ENCODE measurements at places on chromosomes 4 and X.

- DNase-seq = no peak
Observed at GRCh38 chrX:20527558-20528011, 260.9 kb upstream of the RPS6KA3 start.

- no peak for DNase-seq
Observed at GRCh38 chr4:99915449-99915848, 21.2 kb upstream of the LAMTOR3 start.

DNA sequence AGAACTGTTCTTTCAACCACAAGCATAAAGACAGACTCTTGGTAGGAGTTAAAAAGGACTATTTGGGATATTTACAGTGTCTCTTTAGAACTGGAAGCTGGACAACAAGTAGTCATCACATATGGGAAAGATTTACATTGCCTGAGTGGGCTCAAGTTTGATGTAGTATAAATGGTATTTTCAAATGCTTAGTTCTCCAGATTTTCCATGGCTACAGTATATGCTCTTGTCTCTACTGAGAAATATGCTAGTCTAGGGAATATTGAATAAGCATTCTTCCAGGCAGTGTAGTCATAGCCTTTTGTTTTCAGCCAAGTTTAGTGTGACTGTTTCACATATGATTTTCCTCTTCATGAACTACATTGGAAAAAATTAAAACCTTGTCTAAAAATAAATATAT, 315.6 kb downstream of the ARHGAP24 start:
- DNase-seq = no peak

GRCh38 chr4:60846678-60847077, 353.4 kb upstream of the ADGRL3 start:
- no peak for DNase-seq

DNA sequence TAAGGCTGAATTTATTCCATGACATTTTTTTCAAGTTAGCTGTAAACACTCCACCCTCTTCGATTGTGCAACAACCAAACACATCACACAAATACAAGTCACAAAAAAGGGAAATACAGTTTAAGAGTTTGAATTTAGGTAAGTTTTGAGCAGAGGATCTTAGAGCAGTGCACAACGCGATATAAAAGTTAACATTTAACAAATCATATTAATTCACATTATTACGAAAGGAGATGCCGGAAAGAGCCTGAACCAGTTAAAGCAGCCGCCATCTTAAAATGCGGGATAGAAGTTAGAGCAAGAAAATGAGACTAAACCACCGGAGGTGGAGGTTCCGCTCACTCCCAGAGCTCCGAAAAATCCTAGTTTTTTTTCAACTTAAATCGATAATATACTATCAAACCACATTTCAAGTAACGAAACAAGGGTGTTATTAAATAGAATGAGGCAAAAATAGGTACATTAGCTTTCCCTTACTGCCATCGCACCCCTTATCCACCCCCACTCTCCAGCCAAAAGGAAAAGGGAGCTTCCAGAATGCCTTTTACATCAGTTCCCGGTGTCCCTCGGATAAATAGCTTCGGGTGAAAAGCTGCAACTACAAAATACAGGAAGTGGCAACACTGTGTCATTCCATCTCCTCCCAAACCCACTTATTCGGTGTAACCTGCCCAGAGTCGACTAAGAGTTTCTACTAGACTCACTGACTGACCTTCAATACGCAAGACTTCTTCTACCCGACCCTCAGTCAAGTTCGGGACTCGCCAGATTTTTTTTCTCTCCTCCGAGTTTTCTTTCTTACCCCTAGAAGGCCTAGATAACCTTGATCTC, 1.9 kb downstream of the UBE2D3 start:
- DNase-seq = no peak

DNA sequence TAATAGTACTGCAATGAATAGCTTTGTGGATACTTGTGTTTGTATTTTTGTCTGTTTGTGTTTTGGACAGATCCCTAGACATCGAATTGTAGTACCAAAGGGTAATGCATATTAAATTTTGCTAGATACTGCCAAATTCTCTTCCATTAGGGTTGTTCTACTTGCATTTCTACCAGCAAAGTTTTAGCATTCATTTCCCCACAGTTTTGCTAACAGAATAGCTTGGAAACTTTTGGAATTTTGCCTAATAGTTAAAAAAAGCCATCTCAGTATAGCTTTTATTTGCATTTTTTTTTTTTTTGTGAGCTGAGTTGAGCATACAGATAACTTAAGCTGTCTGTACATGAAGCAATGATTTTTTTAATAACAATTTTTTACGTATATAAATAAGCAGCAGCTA, 1084.9 kb downstream of the ADGRL3 start:
- DNase-seq = no peak

DNA sequence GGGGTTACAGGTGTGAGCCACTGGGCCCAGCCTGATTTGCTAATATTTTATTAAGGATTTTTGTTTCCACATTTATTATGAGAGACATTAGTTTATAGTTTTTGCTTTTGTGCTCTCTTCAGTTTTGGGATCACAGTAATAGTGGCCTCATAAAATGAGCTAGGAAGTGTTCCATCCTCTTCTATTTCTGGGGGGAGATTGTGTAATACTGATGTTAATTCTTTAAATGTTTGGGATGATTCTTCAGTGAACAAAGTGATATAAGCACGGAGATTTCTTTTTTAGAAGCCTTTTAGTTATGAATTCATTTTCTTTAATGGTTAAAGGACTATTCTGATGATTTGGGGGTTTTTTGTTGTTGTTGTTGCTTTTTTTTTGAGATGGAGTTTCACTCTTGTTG, 41.3 kb downstream of the RBMX start:
- no peak for DNase-seq

- no peak for DNase-seq
Observed at GRCh38 chr4:88411491-88412096, 32.9 kb downstream of the HERC6 start.

DNA sequence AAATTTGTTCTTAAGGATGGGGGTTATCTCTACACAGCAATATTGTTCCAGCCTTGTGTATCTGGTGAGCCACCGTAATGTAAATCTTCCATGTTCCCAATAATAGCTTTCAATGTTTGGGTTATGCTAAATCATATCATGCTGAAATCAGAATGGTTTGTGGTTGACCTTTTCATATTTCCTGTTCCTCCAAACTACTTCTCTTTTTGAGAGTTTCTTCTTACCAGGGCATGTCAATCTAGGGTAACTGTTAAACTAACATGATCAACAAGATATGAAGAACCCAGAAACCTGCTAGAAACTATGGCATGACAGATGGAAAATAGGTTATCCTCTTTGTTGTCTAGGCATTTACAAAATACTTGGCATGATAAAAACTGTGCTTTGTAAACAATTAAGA, 22.0 kb downstream of the TNMD start:
- no peak for DNase-seq

DNA sequence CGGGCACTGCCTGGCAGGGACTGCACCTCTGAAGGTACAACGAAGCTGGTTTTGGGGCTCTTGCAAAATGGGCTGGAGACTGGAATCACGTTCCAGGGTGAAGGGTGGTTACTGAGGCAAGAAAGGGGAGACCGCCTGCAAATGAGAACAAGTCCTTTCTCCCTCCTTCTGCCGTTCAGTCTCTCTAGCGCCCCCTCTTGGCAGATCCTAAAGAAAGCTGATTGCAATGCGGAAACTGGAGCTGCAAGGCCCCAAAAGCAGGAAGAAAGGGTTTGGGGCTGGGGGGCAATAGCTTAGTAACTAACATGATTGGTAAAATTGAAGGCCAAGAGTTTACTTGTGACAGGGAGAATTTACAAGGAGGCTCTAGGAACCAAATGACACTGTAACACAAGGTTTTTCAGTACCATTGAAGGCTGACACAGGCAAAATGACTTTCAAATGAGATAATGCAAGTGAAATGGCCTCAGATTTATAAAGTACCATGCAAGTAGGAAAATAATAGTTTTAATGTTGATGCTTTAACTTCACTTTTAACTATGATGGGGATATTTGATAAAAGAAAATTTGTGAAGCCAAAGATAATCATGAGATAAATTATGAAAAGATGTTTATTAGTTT, 222.7 kb upstream of the HAND2 start:
- no peak for DNase-seq

GRCh38 chrX:47623540-47624027, 3.9 kb upstream of the SYN1 start:
- no peak for DNase-seq

- DNase-seq = no peak
Observed at GRCh38 chrX:118633530-118633929, 93.9 kb upstream of the IL13RA1 start.

DNA sequence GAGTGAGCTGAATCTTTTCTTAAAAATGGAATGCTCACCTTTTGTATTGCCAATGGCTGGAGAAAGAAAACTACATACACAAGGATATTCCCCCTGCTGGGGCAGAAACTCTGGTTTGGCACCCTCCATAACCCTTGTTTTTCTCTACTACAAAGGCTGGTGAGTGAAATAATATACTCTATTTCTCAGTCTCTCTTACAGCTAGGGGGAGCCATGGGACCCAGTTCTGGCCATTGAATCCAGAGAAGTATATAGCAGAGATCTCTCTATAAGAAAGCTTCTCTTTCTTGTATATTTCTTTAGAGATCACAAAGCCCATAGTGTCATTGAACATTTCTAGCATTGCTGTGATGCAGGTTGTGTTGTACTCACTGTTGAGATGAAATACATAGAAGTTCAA, 49.8 kb downstream of the SMPX start:
- no peak for DNase-seq

GRCh38 chr4:183139972-183140570, 41.0 kb downstream of the WWC2 start:
- DNase-seq = no peak

DNA sequence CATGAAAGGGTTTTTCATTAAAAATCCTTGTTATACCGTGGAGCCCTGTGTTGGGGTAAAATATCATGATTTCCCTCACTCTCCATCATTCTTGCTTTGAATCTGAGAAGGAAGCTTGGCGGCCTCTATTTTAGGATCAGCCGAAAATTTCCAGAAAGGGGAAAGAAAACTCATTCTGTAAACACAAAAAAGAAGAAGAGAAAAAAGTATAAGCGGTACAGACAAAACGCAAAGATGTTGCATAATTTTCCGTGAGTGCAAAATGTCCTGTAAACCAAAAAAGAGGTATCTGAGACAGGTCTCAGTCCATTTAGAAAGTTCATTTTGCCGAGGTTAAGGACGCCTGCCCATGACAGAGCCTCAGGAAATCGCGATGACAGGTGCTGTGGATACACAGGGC, 5.3 kb downstream of the CSF2RA start:
- no peak for DNase-seq

DNA sequence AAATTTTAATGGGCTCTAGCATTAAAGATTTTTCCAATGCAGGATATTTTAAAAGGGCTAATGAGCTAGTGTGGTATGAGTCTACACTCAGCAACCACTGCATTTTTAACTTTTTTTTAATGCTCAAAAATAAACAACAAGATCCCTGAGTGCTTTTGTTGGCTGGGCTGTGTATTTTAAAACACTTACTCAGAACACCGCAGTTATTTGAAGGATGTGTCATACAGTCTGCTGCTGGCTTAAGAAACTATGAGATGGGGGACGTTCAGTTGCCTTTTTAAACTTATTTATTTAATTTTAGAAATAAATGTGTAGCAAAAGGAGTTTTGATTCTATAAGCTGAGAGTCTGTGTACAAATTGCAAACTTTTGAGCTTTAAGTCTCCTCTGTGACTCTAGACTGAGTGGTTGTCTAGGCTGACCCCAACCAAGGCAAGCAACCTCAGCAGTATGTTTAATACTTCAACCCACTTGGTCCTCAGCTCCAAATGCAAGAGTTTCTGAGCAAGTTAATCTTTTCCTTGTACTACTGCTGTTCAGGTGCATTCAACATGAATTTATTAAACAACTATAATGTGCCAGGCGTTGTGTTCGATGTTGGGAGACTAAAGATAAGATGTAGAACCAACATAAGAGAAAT, 278.6 kb upstream of the DIPK2B start:
- no peak for DNase-seq

- DNase-seq = no peak
Observed at GRCh38 chr4:93394545-93395081, 433.9 kb upstream of the ATOH1 start.

GRCh38 chrX:123698979-123699520, 33.8 kb downstream of the THOC2 start:
- no peak for DNase-seq

- no peak for DNase-seq
Observed at GRCh38 chr4:75696581-75696980, 23.4 kb upstream of the G3BP2 start.

- DNase-seq = no peak
Observed at GRCh38 chrX:101957174-101957573, 25.3 kb upstream of the ZMAT1 start.

DNA sequence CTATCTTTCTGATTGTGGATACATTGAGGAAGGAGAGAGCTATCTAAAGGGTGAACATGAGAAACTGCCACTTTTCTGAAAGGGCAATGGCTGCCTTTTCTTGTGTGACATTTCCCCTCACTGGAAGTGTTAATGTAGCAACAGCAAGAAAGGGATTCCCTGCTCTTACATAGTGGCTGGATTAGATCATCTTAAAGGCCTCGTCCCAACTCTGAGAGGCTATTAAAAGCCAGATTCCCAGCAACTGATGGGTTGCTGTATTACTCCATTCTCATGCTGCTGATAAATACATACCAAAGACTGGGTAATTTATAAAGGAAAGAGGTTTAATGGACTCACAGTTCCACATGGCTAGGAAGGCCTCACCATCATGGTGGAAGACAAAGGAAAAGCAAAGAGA, 33.7 kb upstream of the ADH7 start:
- DNase-seq = no peak

- DNase-seq = no peak
Observed at GRCh38 chr4:176619430-176619829, 173.3 kb downstream of the VEGFC start.

DNA sequence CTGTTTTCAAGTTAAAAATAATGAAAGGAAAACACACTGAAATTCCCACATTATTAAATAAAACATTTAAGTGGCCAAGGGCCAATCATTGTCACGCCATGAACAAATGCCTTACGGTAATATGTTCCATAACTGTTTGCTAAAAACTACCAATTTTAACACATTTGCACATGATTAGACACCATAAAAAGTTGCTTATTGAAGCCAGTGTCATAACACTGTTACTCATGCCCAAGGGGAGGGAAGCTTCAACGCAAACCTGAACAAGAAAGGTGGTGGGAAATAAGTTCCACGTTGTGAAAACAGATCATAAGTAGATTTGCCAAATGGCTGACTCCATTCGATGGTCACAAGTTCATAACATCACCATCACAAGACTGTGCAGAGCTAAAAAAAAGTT, 739.3 kb upstream of the FAM241A start:
- DNase-seq = no peak

DNA sequence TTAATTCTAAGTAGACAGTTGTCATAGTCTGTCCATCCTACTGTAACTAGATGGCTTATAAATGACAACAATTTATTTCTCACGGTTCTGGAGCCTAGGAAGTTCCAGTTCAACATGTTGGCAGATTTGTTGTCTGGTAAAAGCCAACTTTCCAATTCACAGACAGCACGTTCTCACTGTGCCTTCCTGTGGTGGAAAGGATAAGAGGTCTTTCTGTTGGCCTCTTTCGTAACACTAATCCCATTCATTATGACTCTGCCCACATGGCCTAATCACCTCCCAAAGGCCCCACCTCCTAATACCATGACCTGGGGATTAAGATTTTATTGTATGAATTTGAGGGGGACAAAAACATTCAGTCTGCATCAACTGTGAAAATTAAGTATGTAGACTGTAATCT, 83.2 kb downstream of the GALNTL6 start:
- no peak for DNase-seq
